ENCODE measurements at places on chromosomes 3 and 15.

GRCh38 chr15:82916161-82916952 lies 36.2 kb downstream of the HOMER2 start:
- DNase-seq: no peak

DNA sequence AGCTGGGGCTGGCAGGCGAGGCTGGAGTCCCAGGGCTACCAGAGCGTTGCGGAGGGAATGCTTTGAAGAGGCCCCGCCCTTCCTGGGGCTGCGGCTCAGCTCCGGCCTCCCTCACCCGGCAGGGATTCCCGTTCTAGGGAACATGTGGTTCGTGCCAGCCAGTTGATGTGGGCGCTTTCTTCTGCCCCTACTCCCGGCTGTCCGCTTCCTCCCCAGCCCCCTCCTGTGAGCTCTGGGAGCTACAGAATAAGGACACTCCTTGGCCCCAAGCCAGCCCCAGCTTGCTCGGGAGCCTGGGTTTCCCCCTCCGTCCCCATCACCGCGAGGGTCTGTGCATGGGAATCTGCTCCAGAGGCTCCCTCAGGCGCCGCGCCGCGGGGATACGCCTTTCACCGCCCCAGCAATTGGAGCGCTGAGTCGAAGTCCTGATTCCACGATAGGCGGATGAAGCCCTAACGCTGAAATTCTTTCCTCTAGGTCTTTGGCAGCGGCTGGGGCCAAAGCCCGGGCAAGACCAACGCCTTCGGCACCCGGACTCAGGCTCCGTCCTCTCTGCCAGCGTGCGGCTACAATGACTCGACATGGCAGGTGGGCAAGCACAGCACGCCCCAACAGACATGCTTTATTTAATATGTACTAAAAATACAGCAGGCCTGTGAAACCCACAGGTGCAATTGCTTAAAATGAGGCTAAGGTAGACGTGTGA lies 69.5 kb downstream of the KLF15 start:
- DNase-seq: peak; percentile 49

- DNase-seq: peak; percentile 20
Measured at GRCh38 chr3:14235003-14235911, 56.6 kb downstream of the LSM3 start.

- peak; percentile 50 for DNase-seq
Measured at GRCh38 chr15:77659350-77660321, 26.9 kb upstream of the LINGO1 start.

GRCh38 chr15:51185213-51186159 lies 90.8 kb upstream of the TNFAIP8L3 start:
- DNase-seq: peak; percentile 25

DNA sequence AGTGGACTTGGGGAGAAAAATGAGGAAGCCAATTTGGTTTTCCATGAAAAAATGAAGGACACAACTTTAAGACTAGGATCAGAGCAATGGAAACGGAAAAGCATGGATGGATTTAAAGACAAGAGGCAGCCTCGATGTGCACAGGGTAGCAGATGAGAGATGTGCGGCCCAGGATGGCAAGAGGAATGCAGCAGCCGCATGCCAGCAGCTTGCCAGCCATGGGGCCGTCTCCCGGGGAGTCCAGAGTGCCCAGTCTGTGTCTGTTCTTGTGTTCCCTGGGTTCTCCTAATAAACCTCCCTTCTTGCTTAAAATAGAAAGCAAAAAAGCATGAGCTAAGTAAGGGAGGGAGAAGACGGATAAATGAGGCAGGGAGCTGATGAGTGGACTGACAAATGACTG lies 68.0 kb upstream of the IQSEC1 start:
- no peak for DNase-seq

- DNase-seq: no peak
Measured at GRCh38 chr3:110210086-110210660, 861.4 kb upstream of the NECTIN3 start.

GRCh38 chr3:195526492-195526891 lies 16.6 kb downstream of the PPP1R2 start:
- DNase-seq: no peak

DNA sequence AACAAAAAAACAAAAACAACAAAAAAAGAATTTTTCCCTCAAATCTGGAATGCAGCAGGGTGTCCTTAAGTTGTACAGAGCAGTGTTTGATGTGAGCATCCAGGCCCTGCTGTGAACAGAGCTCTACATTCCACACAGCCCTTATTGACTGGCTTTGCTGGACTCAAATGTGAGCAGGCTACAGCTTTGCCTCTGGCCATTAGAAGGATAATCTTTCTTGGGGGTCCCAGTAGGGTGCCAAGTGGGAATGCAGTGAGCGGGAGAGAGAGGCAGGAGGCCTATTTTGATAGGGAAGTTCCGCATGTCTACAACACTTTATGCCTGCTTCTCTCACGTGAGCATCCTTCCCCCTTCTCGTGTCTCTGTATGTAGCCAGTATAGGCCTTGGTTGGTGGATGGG lies 34.4 kb upstream of the TPRG1 start:
- DNase-seq: no peak

GRCh38 chr3:105518203-105518602 lies 151.5 kb downstream of the ALCAM start:
- no peak for DNase-seq

DNA sequence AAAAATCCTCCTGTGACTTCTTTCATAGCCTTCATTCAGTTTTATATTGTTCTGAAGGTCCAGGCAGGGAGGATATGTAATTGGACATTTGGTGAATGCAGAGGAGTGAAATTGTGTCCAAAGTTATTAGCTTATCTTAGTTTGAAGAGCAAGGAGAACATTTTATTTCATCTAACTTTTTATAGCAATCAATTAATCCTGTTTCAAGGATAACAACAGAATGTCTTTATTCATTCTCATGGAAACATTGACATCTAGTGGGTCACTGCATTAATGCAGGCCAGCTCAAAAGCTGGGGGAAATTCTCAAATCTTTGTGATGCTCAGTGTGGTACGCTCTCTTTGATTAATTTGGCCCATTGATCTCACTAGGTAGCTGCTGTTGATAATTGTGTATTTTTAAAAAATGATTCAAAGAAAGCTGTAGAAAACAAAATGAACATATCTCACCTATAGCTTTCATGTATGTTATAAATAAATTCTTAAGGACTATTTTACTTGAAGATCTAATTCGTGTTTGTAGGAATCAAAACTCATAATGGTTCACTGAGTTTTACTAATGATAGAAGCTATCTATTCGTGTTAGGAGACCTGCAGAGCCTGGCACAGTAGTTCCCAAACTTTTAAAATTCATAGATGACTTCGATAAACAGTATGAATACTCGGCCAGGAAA lies 150.8 kb upstream of the KCNMB2 start:
- DNase-seq: peak; percentile 66

DNA sequence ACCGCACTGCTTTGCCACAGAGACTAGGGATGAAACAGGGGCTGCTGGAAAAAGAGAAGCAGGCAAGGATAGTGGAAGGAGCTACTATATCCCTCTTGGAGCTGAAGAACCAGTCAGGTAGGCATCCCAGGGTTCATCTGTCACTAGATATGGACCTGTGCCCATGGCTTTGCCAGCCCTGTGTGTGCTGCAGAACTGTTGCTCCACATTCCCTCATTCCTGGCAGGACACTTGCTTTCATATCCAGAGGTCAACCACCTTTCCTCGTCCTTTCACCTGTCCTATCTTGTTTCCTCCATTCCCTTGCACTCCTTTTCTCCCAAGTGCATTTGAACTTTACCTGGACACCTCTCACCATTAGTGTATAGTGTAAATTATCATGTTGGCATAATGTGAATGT lies 12.0 kb downstream of the SNRK start:
- no peak for DNase-seq

DNA sequence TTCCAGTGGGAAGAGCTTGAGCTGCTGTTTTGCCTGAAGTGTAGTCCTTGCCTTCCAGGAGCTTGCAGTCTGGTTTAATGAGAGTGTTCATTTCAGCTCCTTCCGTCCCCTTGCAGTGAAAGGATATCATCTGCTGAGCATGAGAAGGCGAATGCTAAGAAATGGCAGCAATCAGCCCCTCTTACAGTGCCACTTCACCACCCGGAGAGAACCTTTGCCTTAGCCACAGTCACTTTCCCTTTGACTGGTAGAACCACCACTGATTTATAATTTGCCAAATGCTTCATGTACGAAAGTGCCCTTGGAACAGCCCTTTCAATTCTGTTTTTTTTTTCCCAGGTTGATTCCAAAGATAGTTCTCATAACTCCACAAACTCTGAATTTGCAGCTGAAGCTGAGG lies 11.5 kb downstream of the TATDN2 start:
- no peak for DNase-seq

DNA sequence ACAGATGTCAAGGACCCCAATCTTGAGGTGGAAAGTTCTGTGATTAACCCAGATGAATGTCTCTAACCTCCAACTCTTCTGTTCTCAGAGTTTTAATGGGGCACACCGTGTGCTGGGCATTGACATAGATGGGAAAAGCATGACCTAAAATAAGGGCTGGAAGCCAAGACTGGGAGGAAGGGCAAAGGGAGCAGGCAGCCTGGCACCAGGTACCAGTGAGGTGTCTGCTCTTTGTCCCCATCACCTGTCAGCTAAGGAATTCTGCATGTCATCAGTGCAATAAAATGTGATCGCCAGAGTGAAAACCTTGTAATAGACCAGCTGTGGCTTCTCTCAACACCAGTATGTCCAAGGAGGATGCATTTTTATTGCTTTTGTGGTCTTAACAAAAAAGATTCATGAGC lies 143.5 kb upstream of the TPM1 start:
- DNase-seq: no peak

DNA sequence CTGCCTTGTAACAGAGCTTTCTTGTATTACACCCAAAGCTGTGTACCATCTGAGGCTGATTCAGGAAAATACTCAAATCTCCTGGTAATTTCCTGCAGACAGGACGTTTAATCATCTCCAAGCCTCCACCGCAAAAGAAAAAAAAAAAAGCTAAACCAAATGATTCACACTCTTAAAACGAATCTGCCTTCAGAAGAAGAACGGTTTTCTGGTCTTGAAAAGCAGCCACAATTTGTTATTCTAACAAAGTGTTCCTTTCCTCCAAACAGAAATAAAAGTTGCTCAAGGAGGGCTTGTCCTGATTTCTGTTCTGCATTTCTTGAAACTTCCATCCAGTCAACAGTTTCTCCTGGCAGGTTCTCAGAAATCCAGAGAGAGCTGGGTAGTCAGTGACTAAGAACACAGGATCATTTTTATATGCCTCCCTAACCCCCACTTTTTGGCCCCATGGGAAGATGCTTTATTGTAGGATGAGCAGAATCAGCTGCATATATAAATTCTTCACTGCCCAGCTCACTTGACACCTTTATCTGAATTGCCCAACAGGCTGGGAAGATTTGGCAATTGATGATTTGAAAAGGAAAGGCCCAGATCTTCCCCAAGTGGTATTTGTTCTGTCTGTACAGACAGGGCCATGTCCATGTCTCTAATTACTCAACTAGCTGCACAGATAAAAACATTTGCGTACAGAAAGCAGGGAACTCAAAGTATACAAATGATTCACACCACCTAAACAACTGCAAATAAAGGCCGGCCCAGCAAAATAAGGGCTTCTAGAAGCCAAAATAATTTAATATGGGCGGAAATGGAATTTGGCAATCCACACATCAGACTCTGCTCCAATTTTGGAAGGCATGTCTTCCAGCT lies 41.0 kb upstream of the PRICKLE2 start:
- DNase-seq: peak; percentile 88

DNA sequence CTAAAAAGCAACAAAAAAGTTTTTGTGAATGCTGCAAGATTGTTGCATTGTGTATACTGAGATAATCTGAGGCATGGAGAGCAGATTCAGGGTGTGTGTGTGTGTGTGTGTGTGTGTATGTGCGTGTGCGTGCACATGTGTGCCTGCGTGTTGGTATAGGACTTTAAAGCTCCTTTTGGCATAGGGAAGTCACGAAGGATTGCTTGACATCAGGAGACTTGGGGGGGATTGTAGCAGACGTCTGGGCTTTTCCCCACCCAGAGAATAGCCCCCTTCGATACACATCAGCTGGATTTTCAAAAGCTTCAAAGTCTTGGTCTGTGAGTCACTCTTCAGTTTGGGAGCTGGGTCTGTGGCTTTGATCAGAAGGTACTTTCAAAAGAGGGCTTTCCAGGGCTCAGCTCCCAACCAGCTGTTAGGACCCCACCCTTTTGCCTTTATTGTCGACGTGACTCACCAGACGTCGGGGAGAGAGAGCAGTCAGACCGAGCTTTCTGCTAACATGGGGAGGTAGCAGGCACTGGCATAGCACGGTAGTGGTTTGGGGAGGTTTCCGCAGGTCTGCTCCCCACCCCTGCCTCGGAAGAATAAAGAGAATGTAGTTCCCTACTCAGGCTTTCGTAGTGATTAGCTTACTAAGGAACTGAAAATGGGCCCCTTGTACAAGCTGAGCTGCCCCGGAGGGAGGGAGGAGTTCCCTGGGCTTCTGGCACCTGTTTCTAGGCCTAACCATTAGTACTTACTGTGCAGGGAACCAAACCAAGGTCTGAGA lies 4.7 kb downstream of the BHLHE40 start:
- peak; percentile 80 for DNase-seq

- no peak for DNase-seq
Measured at GRCh38 chr15:45812200-45812599, 177.4 kb downstream of the SQOR start.

- DNase-seq: peak; percentile 79
Measured at GRCh38 chr3:48034000-48034516, 17.8 kb upstream of the MAP4 start.

DNA sequence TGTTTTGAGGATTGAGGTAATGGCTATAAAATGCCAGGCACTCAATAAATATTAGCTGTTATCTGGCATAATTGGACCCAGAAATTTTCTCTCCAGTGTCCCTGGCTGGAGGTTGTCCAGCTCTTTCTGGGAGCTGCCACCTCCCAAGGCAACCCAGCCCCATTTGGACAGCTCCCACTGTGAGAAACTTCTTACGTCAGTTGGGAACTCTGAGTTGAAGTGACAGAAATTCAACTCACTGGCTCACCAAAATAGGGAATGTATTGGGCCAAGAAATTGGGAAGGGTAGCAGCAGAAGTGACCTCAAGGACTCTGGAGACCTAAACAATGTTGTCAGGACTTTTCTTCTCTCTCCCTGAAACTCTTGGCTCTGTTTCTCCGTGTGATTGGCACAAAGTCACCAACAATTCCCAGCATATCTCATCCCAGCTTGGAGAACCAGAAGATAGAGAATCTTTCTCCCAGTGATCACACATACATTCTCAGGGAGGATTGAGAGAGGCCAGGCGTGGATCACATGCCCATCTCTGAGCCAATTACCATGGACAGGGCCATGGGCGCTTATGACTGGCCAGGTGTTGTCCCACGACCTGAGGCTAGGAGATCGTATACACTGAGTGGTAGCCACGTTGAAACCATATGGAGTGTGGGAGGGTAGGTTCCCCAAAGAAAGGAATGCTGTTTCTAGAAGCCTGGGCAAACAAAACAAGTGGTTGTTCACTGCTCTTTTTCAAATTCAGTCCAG lies 22.5 kb upstream of the HCN4 start:
- DNase-seq: no peak

DNA sequence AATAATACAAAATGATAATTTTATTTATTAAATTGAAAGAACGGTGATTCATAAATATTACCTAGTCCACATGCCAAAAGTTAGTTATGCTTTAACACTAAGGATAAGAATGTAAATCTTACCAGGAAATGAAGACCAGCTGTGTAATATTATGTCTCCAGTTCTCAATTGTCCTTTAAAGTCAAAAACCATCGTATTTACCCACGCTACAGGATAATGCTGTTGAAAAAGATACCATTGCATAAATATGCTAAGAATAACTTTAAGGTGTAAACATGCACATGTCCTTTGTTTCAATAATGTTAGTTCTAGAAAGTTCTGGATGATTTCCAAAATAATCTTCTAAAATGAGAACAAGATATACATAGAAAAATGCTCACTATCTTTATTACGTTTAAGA lies 103.5 kb downstream of the FAIM start:
- DNase-seq: no peak
